ENCODE measurements at places on chromosomes 4 and X.

DNA sequence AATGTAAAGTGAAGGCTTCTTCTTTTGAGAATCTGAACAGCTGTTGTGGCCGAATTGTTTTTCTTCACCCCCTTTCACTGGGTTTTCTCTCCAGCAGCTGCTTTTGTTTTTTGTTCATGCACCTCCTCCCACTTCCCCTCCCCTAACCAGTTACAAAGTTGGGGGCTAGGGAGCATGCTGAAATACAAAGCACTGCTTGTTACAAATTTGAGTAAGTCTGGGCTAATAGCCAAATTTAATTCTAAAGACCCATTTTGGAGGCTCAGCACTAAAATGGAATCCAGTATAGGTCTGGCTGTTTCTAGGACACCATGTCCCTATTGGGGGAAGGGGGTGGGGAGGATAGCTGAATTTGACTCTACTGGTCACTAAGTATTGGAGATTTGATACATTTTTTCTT lies 89.2 kb upstream of the GPM6B start:
- DNase-seq = no peak

DNA sequence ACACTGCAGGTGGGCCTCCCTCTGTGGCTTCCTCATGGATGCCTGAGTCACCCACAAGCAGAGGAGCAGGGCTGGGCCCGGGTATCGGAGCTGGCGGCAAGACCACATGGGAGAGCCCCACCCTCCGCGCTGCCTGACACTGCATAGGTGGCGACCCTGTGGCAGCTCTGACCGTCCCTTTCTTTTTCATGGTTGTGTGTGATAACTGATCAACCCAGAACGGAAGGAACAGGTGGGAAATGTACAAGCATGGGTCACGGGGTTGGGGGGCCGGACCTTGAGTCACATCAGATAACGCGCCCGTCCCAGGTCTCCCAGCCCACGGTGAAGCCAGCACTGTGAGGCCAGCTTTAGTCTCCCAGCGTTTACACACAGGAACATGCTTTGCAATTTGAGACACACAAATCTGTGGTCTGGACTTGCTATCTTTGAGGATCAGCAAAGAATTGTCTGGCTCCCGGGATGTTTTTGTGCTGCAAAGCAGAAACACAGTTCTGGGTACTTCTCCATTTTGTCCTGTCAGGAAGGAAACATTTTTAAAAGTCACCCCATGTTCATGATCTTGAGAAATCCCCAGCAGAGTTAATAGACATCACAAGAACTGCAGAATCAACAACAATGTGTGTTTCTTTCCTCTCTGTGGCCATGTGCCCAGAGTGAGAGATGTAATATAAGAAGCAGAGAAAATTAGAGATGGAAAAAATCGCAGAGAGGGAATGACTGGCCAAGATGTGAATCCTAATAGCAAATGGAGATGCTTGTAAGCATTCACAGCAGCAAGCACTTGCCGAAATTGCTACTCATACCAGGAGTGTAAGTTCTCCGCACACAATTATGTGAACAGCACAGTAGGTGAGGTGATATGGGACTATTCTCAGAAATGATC lies 70.1 kb upstream of the CBR4 start:
- peak; percentile 70 for DNase-seq

DNA sequence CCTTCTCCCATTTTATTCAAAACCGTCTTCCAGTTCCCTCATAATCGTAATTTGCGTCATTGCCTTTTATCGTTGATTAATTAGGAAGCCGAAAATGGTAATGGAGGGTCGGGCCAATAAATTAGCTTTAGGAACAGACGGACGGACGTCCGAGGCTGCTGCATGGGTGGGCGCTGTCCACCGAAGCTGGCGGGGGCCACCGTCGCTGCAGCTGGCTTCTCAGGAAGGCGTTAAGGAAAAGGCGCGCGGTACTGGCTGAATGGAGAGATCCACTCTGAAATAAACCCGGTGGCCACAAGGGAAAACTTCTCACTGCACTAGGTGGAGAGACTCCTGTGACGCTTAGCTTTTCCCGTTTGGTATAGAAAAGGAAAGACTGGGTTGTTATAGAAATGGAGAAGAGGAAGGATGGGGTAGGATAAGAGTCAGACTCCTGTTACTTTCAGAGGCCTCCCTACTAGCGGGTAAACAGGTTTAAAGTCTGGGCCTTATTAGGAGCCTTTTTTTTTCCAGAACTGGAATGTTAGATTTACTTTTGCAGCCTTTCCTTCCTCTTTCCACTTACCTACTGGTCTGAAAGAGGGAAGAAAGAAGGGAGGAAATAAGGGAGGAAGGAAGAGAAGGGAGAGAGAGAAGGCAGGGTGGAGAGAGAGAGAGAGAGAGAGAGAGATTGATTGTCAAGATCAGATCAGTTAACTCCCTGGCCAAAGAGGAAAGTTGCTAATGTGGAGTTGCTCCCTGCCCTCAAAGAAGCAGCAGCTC lies 11.3 kb upstream of the PRDM8 start:
- DNase-seq = no peak

DNA sequence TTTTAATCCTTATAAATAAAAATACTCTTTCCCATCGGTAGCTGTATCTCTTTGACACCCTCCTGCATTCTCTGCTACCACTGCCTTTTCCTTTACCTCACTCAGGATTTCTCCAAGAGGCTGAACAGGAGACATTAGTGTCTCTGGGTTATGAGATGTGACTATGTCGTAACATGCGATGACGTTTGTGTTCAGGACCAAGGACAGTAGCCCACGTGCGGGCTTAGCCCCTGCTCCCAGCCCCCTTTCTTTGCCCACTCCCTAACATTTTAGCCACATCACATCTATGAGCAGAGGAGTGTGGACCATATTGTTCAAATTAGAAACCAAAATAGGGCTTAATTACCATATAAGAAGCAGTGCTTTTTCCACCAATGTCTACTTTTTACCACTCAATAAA lies 369.3 kb downstream of the FBXW7 start:
- DNase-seq = peak; percentile 9
